Hematopoietic multipotent progenitor cell treated with erythropoietin and hydrocortisone succinate and interleukin-3 and kit ligand, for 6 days (in vitro differentiated cells): ENCODE measurements at places on chromosomes 4 and X.

DNA sequence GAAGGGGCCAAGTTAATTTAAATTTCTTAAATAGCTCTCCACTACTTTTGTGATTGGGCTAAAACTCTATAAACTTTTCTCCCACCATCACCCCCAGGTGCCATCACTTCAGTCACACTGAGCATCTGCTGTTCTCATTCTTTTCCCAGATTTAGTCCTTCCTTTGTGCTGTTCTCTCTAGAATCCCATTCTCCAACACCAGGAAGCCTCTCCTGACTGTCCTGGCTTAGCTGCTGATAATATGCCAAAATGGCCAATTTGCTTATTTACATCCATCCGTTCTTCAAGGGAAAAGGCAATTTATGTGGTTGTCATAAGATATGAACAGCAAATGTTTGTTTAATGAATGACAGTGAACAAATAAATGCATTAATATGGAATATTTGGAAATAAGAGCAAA is 44.1 kb downstream of the FGFBP1 start:
- DNase-seq = no peak

GRCh38 chr4:912548-913279 is 19.4 kb downstream of the GAK start:
- DNase-seq = no peak

- DNase-seq = no peak
Measured at GRCh38 chrX:57651169-57651919, 28.7 kb downstream of the NLRP2B start.

DNA sequence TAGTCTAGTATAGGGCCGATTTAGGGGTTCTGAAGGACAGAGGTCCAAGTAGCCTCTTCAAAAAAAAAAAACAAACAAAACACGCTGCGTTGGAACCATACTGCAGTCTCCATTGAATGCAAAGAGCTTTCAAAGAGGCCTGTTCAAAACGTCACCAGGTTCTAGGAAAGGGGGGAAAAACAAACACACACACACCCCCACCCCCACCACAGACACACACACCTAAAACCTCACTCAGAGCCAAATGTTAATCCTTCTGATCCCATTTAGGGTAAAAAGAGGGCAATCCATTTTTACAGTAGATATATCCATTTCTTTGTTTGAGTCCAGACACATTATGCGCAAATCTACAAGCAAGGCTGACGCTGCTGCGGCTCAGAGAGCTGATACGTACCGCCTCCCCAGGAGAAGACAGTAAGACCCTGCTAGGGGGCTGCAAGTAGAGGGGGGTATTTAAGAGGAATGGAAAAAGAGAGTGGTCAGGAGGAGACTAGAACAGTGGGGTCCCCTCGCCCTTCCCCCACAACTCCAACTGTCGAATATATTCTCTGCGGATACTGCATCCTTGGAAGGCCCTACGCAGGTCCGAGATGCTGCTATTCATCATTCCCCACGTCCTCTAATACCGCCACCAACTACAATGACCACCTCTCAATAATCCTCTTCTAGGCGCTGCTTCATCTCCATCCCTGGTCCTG is 1.3 kb downstream of the NKRF start:
- DNase-seq = peak; percentile 8

- DNase-seq = peak; percentile 56
Measured at GRCh38 chrX:9378980-9379696, 85.7 kb upstream of the TBL1X start.

DNA sequence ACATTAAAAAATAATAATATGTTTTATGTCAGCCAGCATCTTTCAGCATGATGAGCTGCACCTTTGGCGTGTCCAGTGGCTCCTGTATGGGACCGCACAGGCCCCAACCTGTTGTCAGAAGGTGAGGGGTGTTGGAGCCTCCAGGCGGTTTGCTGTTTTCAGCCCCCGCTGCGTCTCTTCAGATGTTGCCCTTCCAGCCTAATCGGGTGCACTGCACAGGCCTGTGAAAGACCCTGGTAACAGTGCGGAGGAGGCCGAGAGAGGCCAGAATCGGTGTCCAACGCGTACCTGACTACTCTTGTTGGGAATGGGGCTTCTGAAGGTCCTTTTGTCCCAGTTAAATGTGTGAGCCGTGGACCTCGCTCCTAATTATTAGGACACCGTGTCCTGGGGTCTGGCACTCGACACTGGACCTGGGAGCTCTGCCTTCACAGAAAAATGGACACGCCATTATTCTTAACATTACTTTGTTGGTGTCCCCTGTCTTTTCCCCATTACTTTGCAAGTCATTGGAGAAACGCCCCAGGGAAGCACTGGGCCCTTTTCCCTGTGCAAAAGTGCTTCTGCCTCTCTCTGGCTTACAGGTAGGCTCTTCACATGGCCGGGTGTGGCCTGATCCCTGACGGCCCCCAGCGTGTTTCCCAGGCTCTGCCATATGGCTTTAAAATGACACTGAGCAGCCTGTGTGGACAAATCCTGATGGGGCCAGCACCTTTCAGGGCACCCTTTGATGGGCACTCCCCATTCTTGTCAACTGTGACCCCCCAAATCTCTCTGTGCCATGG is 51.2 kb downstream of the TBC1D14 start:
- DNase-seq = no peak

GRCh38 chr4:72948080-72948479 is 121.4 kb downstream of the COX18 start:
- DNase-seq = no peak

DNA sequence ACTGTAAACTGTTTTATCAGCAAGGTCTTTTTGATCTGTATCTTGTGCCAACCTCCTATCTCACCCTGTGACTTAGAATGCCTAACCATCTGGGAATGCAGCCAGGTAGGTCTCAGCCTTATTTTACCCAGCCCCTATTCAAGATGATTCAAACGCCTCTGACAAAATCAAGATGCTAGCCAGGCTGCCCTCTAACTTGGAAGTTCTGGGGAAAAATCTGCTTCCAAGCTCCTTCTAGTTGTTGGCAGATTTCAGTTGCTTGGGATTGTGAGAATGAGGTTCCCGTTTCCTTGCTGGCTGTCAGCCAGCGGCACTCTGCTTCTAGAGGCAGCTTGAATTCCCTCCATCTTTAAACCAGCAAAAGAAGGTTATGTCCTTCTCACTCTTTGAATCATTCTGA is 34.7 kb downstream of the LUZP4 start:
- DNase-seq = no peak

- no peak for DNase-seq
Measured at GRCh38 chr4:5804656-5805055, 88.2 kb downstream of the CRMP1 start.

DNA sequence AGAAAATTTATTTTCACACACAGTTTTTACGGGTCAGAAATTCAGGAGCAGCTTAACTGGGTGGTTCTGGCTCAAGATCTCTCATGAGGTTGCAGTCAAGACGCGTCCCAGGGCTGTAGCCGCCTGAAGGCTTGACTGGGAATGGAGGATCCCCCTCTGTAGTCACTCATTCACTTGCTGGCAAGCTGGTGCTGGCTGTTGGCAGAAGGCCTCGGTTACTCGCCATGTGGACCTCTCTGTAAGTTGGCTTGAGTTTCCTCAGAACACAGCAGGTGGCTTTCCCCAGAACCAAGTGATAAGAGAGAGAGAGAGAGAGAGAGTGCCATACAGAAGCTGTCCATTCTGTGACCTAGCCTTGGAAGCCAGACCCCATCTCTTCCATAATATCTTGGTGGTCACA is 132.8 kb downstream of the DCLK2 start:
- no peak for DNase-seq

DNA sequence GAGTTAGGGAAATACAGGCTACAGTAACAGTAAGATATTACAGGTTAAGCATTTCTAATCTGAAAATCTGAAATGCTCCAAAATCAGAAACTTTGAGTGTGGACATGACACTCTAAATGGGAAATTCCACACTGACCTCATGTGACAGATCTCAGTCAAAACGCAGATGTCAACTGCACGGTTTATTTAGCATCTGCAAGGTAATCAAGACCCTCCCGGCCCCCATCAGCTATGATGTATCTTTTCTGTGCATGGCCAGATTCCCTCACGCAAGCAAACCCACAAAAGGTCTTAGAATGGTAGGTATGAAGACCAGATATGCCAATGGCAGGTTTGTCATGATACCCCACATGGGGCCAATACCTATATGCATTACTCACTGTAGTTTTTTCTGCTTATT is 82.8 kb downstream of the COQ2 start:
- DNase-seq = no peak

DNA sequence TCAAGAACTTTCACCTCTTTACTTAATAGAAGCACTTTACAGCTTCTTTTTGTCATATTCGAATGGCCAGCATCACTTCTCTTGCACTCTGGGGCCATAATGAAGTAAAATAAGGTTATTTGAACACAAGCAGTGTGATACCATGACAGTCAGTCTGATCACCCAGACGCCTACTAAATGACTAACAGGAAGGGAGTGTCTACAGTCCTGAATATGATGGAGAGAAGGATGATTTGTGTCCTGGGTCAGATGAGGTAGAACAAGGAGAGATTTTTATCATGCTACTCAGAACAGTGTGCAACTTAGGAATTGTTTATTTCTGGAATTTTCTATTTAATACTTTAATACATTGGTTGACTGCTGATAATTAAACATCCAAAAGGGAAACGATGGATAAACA is 284.2 kb upstream of the F9 start:
- DNase-seq = no peak

GRCh38 chrX:48957477-48957826 is at the start of gene OTUD5:
Gene OTUD5, minus strand, starts transcription at chrX:48957607. Its CDS starts 37 bp downstream, at chrX:48957570.
- peak; percentile 79 for DNase-seq
